Stimulated activated CD4-positive, alpha-beta T cell treated with anti-CD3 and anti-CD28 coated beads, TNF-alpha, amount 100 ng/mL, for 48 hours (primary cell): ENCODE measurements at places on chromosomes 11 and 22.

- DNase-seq: no peak
Observed at GRCh38 chr11:61587541-61587941, 6.7 kb upstream of the SYT7 start.

- no peak for DNase-seq
Observed at GRCh38 chr11:8068605-8069221, 12.3 kb upstream of the TUB start.

DNA sequence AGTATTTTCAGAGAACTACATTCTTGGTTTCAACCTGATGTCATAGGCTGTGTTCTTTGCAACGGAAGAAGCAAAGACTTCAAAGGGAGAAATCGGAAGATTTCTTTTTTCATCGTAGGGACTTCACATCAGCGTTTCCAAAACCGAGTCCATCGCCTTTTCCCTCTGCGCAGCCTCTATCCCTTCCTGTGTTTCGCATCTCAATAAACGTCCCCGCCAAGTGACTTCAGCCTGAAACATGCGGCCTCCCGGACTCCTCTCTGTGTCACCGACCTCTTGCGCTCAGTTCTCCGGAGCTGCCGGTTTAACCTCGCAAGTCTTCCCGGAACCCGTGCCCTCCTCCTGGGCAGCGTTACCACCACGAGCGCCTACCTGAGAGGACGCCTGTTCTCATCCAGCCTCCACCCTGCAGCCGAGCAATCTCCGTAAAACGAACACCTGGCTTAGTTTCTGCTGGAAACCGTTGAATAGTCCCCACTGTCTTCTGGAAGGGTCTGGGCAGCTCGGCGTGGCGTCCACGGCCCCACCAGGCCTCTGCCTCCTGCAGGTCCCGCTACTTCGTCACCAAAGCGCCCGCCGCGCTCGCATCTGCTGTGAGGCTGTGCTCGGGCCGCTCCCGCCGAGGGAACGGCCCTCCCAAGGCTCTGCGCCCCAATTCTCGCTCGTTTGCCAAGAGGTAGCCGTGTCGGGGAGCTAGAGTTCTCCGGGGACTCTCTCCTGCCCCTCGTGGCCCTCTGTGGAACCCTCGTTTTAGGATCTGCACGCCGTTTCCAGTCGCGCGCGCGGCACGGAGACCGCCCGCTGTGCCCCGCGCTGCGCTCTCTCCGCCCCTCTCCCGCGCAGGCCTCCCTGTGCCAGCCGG is at the start of gene GLB1L3:
TSS of gene GLB1L3 (plus strand) at position 846 of the 862 bp plus-strand sequence. CDS start 362 bp downstream, outside the sequence.
- DNase-seq: peak; percentile 65

- no peak for DNase-seq
Observed at GRCh38 chr11:86949995-86950660, 5.1 kb downstream of the FZD4 start.

- DNase-seq: no peak
Observed at GRCh38 chr22:46064966-46065666, 85.2 kb upstream of the PPARA start.

- no peak for DNase-seq
Observed at GRCh38 chr11:114228435-114229411, 67.5 kb upstream of the NNMT start.

DNA sequence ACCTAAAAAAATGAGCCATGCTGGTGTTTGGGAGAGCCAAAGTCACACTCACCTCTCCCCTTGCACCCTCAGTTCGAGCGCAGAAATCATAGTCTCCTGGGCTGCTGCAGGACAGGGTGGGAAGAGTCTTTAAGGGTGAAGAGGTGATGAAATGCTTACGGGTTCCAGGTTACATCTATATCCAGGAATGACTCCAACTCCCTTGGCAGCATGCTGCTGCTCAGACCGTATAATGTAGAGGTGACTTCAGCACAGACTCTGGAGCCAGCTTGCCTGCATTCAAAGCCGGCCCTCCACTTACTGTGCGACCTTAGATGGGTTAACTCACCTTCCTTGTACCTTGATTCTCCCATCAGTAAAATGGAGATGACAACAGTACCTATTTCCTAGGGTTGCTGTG is 17.3 kb upstream of the PKNOX2 start:
- DNase-seq: no peak

DNA sequence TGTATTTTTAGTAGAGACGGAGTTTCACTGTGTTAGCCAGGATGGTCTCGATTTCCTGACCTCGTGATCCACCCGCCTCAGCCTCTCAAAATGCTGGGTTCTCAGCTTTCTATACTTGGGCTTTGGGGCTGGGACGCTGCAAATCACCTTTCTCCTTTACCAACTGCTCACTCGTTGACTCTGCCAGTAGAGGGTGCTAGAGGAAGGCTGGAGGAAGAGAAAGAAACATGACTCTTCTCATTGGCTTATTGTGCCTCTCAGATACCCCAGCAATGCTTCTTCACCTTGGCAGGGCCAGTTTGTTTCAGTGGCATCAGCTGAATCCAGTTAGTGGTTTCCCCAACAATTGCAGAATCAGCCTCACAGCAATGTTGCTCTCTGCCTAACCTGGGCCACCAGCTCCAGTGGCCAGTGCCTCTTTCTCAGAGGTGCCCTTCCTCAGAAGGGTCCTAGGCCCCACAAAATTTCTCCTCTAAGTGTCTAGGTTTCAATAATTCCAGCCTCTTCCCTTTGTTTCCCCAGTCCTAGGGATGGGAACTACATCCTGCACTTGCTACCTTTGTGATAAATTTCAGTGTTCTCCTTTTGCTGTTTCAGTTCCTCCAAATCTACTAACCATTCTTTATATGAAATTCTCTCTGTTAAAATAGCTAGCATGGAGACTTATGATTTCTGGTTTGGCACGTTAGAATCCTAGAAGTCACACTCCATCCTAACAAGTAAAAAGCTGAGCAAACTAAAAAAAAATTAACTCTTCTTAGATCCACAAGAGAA is 71.5 kb upstream of the VSTM5 start:
- DNase-seq: no peak

DNA sequence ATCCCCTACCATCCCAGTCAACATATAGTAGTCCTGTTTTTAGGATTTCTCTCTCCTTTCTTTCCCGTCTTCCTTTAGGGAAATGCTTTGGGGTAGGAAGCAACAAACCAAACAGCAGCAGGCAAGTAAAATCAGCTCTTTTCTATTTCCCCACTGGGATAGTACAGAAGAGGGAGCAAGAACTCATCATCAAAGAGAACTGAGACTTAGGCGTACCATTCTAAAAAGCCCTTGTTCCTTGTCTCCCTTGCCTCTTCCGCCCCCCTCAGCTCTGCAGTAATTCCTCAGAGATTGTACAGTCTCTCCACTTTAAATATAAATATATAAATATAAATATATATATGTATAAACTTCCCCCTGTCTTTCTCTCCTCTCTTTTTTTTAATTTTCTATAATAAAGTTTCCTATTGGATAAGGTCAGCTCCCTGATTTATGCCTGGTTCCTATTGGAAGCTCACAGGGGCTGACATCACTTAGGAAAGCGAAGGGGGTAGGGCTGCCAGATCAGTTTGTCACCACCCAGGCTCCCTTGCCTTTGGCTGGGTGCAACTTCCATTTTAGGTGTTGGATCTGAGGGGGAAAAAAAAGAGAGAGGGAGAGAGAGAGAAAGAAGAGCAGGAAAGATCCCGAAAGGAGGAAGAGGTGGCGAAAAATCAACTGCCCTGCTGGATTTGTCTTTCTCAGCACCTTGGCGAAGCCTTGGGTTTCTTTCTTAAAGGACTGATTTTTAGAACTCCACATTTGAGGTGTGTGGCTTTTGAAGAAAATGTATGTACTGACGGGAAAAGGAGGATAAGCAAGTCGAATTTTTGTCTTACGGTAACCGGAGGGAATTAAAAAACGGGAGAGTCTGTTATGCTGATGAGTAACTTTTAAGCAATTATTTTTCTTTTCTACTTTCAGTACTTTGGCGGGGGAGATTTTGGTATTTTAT is at the start of gene CTNND1:
TSS of gene CTNND1 (plus strand) at position 502 of the 934 bp plus-strand sequence. CDS start 29,677 bp downstream, outside the sequence.
- no peak for DNase-seq

GRCh38 chr11:104151404-104152204 is 12.3 kb downstream of the PDGFD start:
- no peak for DNase-seq

GRCh38 chr11:61946894-61947293 is 3.3 kb upstream of the BEST1 start:
- DNase-seq: no peak

- no peak for DNase-seq
Observed at GRCh38 chr11:122692444-122692843, 36.9 kb downstream of the UBASH3B start.

DNA sequence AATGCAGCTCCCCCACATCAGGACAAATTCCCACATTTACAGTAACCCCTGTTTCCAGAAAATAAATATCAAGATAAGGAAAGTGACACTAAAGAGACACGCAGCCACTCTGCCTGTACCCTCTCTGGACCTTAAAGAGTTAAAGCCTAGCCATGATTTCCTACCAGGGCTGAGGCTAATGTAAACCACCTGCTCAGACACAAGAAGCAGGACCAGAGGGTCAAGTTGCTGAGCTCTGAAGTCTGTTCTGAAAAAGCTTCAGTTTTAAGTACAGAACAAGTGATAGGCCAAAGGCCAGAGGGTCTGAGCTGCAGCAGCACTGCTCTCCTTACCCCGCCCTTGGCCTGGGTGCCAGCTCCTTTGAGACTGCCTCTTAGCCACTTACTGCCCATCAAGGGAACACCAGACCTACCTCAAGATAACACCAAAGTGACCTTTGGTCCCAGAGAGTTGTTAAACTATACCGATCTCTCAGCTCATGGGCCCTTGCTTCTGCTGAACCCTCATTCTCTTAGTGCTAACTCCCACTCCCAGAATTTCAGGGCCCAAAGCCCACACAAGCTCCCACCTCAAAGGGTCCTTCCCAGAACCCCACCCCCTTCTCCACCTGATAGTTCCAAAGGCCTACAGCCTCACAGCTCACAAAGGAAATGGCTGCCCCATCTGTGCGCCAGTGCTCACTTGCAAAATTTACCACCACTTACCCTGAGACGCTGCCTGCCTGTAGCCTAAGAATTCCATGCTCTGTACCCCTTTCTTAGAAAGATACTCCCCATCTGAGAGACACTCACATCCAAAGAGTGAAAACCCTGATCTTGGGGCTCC is 40.5 kb downstream of the IL18BP start:
- DNase-seq: no peak

- no peak for DNase-seq
Observed at GRCh38 chr11:103994094-103994493, 42.3 kb upstream of the DDI1 start.

GRCh38 chr22:49785841-49786471 is 41.7 kb downstream of the BRD1 start:
- DNase-seq: no peak

DNA sequence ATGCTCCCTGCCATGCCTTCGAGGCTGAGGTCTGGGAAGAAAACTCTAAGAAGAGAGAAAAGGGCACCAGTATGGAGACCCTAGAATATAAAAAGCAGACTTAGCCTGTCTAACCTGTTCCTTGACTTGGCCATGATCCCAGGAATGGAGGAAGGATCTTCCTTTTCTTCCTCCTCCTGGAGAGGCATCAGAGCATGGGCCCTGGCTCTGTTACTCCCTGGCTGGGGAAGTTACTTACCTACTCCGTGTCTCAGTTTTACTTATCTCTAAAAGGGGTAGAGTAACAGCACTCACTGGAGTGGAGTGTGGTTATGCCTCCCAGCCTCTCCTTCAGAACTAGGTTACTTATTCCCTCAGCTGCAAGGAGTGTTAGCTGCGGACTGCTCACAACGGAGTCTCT is 55.2 kb upstream of the PHF21A start:
- no peak for DNase-seq

DNA sequence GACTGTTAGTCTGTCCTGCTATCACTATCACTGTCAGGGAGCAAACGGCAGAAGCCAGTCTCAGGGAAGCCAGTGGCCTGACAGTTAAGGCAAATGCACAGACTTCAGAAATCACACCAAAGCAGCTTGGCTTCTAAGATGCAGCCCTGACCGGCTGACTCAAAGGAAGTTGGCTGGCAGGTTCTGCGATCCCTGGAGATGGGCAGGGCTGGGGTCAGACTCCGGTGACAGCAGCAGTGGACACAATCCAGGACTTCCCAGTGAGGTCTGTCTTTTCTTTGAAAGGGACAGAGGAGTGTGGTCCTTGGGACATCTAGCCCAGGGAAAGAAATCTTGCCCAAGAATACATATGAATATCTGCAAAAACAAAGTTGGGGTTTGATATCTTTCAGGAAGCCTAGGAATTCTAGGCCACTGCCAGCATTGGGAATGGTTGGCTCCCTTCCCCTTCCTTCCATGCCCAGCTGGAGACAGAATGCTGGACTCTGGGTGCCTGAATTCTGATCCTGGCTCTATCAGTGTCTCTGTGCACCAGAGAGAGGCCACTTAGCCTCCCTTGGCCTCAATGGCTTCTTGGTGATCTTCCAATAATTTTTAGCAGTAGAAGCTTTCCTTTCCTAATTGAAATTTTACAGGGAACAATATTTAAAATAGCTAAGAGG is 108.9 kb downstream of the KIRREL3 start:
- no peak for DNase-seq

- DNase-seq: no peak
Observed at GRCh38 chr11:114179234-114179941, 116.8 kb upstream of the NNMT start.

DNA sequence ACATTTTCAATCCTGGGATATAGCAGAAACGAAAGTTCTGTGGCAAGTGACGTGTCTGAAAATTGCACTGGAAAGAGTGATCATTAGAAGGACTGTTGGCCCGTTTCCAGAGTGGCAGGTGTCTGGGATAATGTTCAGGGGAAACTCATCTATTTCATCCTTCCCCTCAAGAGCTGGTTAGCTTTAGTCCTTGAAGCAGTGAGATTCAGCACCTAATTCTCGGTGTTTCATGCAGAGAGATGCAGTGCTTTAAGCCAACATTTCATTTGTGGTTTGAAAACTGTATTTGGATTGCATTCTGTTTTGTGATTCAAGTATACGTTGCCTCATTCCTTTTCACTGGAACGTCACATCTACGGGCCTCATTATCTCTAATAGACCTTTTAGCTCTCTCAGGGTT is 205.0 kb upstream of the RAG2 start:
- DNase-seq: no peak

- DNase-seq: no peak
Observed at GRCh38 chr22:24037851-24038765, 27.0 kb downstream of the CABIN1 start.

GRCh38 chr11:98194611-98195010 is 826.1 kb upstream of the CNTN5 start:
- no peak for DNase-seq

DNA sequence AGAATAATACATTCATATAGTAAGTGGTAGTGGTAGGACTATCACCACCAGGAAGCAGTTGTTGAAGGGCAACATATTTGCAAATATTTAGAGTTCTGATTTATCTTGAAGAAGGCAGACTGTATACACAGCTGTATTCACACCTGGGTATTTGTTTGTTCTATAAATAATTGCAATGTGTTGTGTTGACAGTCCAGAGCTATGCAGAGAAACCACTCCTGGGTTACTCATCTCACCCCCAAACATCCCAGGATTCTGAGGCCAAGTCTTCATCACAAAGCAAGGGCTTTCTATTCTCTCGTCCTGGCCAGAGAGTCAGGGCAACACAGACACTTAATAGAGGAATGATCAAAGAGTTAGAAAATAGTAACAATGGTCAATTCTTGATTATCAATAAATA is 102.1 kb upstream of the FAT3 start:
- no peak for DNase-seq
